ENCODE measurements at places on chromosomes 11 and 22.

DNA sequence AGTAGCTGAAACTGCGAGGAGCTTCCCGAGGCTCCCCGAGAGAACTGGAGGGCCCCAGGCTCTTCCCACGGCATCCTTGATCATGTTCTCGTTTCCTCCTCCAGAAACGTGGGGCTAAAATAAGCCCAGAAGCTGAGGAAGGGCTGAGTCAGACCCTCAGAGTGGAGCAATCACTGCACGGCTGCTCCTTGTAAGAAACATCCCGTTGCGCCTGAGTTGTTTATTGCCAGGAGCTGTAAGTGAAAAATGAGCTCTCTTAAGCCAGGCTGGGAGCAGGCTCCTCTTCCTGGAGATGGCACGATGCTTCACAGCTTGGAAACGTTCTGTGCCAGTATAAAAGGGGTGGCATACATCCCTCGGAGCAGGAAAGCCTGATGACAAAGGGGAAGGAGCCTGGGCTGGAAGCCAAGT, 47.3 kb upstream of the SYN3 start:
- peak; percentile 75 for DNase-seq

GRCh38 chr11:73287400-73288101, 15.4 kb downstream of the P2RY6 start:
- DNase-seq: no peak

DNA sequence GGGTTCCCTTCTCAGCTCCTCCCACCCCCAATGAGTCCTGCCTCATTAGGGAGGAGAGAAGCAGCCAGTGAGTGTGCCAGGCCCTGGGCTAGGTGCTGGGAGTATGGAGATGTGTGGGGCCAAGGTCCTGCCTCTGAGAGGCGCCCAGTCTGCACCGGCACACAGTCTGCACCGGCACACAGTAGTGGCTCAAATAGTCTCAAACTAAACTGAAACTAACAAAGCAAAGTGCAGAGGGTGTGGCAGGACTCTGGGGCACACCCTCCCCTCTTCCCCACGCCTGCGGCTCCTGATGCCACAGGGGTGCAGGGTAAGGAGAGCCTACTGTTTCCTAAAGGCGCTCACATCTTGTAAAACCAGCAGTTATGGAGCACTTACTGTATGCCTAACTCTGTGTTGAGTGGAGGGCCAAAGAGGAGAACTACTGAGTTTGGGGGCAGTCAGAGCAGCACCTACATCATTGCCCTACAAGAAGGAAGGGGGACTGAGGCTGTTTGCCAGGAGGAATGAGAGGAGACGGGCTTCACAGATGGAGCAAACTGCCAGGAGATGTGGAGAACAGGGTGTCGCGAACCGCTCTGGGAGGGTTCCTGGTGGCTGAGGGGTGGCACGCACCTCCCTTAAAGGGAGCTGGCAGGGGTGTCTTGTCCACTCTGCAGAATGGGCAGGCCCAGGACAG, 939 bp upstream of the SH3BP1 start:
- DNase-seq: no peak

DNA sequence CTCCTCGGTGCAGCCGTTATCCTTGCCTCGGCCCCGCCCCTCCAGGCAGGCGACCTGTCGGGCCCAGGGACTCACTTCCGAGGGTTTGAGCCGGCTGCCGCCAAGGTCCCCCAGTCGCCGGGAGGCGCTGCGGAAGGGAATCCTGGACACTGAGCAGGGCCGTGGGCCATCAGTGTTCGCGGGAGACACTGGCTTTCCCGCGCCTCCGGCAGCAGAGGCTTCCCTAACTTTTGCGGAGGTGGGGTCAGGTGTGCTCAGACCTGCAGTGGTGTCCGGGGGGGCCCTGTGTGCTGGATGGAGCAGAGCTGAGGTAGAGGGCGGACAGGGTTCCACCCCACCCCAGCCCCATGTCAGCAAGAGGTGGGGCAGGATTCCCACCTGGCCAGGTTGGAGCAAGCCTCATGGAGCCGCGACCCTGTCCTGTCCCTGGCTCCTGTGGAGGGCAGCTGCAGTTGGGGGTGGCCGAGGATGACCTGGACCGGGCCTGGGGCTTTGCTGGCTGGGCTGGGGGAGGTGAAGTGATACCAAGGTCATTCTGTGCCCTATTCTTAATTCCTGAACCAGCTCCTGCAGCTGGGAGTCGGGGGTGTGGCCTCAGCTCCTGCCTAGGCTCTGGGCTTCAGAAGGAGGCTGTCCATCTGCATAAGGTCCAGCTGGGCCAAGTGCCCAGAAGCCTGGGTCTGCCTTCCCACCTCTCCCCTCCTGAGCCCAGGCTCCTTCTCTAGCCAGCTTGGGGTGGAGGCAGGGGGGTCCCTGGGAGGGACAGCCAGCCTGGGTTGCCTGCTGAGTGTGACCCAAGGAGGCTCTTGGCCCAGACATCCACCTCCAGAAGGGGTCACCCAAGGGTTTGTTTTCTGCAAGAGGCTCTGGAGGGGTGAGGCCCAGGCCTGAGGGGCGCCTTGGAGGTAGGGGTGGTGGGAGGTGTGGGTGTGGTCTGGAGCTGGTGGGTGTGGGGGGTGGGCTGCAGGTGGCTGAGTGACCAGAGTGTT, 8.4 kb downstream of the TSPAN4 start:
- no peak for DNase-seq

GRCh38 chr22:22709719-22710445, 65.5 kb downstream of the GGTLC2 start:
- DNase-seq: no peak

GRCh38 chr22:19959587-19960490, 18.2 kb upstream of the TXNRD2 start:
- no peak for DNase-seq

- DNase-seq: no peak
These were observed 78.0 kb downstream of the PISD start for GRCh38 chr22:31583861-31584485.

DNA sequence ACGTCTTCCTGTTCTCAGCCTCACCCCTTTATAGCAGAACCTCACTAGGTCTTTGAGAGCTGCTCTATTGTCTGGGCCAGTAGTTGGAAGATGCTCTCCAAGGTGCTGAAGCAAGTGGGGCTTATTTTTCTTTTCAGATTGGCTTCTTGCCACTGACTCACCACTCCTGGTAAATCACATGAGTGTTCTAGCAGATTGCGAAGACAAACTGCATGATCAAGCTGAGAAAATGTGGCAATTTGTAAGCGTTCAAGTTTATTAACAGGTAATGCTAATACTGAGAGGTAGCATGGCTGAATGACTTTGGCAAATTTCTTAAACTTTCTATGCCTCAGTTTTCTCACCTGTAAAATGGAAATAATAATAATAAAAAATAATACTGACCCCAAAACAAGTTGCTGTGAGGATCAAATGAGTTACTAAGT, 59.2 kb downstream of the CACNG2 start:
- no peak for DNase-seq

GRCh38 chr11:113167599-113167998, 146.8 kb upstream of the TTC12 start:
- no peak for DNase-seq

DNA sequence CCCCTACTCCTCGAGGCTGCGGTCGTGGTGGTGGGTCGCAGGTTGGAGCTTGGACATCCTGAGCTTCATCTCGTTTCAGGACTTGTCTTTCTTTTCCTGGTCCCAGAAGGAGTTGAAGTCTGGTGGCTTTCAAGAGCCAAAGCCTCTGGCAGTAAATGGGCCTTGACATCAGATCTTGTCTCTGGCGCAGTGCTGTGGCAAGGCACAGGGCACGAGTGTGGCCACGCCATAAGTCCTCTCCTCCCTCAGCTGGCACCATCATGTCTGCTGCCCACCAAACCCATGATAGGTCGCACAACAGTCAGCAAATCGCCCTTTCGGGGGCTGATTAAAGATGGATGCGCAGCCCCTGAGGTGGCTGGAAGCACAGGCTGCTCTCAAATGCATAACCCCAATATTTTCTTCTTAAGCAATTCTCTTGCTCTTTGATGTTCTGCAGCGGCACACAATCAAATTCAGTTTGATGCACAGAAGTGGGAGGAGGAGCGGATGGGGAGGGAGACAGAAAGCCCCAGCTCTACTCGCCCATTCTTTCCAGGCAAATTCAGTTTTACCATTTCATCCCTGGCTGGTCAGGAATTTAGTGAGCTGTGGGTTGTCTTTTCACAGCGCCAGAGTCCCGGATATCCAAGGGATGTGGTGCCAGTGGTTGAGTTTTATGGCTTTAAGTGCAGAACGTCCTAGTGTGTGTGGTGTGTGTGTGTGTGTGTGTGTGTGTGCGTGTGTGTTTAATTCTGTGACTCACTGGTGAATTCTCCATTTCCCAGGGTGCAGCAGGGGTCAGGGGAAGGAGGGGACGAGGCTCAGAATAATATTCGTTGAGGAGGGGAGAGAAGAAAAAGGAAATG, 162.0 kb downstream of the DSCAML1 start:
- peak; percentile 71 for DNase-seq

DNA sequence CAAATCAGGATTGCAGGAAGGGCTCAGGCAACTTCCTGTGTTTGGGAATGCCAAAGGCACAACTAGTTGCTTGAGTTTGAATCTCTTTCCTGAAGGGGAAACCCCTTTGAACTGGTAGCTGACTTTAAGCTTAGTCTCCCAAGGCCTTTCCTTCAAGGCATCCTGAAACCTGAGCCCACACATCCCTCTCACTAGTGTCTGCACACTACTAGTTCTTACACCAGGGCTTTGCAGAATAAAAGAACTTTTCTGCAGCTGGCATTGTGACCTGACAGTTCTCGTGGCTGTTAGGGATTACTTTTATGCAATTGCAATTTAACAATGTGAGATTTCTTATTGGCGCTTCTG, 95.4 kb downstream of the EXT2 start:
- DNase-seq: no peak

GRCh38 chr11:120501976-120502755, 9.4 kb upstream of the GRIK4 start:
- DNase-seq: no peak

DNA sequence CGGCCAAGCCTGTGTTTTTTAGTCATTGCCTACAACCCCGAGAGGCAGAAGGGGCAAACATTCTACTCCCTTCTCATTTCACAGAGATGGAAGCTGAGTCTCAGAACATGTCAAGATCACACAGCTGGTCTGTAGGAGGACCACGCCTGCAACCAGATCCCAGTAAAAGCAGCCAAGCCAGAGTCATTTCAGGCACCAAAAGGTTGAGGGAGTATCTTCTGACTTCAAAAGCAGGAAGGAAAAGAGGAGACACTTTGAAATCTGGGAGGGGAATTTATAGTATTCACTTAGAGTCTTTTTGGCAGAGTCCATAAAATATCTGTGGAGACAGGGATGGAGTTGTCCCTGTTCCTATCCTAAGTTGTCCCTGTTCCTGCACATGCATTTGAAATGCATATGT, 17.9 kb upstream of the ZDHHC13 start:
- no peak for DNase-seq

- no peak for DNase-seq
These were observed 7.0 kb downstream of the RPS3 start for GRCh38 chr11:75406338-75406777.

DNA sequence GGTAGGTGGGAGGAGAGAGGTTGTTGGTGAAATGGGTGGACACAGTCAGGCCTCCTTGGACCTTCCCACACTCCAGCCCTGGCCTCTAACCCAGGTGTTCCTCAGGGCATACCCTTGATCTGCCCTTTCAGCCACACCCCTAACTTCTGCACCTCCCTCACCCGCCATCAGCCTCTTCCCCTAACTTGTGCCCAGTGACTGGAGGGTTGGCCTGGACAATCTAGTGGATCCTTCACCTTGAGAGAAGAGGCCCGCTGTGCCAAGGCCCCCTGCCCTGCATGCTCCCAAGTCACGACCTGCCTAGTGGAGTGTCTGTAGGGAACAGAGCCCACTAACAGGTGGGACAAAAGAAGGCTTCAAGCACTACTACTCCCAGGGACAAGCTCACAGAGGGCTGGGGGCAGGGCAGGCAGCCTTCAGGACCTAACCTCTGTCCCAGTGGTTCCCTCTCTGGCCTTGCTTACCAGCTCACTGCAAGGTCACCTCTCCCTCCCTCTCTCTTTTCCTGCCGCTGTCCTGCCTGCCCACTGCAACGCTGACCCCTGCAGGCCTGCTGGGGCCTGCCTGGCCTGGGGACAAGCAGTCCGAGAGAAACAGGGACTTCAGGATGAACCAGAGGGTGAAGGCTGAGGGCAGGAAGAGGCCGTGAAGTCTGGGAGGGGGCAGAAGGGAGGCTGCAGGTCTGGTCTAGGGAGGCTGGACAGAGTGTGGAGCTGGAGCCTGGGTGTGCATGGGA, 3.3 kb downstream of the SYT7 start:
- DNase-seq: no peak

GRCh38 chr11:102522312-102523188, 8.0 kb downstream of the MMP7 start:
- no peak for DNase-seq

DNA sequence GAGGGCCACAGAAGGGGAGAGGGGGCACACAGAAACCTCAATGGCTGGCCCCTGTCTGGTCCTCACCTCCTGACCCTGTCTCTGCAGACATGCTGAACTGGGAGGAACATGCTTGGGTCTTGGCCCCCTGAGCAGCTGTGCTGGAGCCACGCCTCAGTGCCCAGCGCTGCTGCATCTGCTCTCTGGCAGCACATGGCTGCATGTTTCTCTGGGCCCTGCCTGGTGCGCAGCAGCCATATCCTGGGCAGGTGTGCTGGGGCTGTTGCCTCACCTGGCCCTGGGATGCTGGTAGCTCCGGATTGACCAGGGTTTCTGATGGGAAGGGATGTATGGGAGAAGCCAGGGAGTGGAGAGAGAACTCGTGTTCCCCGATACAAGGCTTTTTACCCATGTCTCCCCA, 248.0 kb downstream of the ST3GAL4 start:
- no peak for DNase-seq

GRCh38 chr22:23786261-23786710, 480 bp upstream of the SMARCB1 start:
- no peak for DNase-seq

DNA sequence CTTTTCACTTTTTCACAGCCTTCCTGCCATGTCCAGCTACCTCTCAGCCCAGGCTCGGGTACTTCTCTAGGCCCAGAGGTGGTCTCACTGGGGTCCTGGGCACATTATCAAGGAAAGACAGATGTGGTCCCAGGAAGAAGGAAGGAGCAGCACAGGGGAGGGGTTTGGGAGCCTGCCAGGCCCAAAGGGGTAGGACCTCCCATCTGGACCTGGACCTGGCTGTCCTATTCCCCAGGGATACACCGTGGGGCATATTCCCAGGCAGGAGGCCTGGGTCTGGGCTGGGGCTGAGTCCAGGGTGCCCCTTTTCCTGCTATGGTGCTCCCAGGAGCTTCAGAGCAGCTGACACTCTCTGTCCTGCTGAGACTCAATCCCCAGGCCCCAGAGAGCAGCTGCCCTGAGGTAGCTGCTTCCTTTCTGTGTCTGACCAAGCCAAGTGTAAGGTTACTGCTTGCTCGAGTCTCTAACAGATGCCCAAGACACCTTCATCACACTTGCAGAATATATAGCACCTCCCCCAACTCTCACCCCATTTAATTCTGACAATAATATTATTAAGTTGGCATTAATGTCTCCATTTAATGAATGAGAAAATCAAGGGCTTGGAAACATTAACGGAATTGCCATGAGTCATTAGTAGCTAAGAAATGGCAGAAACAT, 232.0 kb downstream of the BUD13 start:
- no peak for DNase-seq

DNA sequence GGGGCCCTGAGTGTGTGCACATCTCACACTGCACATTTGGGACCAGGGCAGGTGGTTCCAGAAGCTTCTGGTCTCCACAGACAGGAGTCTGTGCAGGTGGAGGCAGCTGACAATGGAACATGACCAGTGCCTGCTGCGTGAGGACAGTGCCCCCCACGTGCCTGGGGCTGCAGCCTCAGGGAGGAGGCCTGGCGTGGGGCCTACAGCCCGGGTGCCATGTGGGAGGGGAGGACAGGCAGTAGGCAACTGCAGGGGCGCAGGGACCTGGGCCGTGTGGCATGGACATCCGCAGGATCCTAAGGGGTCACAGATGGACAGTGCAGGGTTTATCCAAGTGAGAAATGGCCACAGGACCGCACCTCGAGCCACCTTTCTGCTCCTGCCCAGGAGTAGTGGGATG, 28.8 kb downstream of the TSPAN4 start:
- DNase-seq: no peak
